Hematopoietic multipotent progenitor cell treated with erythropoietin and hydrocortisone succinate and interleukin-3 and kit ligand, for 4 days (in vitro differentiated cells): ENCODE measurements at places on chromosomes 11 and 22.

GRCh38 chr11:17579451-17579850 lies 32.4 kb downstream of the OTOG start:
- DNase-seq = no peak

- peak; percentile 61 for DNase-seq
These were observed 318.7 kb downstream of the BUD13 start for GRCh38 chr11:116454020-116454645.

DNA sequence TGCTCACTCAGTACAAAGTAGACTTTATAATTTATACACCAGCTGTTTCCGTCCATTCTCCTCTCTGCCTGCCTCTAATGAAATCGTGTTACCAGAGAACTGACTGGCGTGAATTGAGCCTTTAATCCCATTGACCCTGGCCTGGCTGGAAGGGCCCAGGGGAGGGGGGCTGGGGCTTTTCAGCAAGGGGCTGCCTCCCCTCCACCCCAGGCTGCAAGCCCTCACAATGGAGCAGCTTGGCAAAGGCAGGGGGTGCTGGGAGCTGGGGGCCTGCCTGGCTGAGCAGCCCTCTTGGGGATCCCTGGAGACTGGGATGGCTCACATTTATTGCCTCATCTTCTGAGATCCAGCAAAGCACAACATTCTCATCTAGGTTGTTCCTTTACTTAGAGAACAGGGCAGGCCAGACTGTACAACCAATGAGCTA lies 25.8 kb upstream of the LMO1 start:
- DNase-seq = no peak

- no peak for DNase-seq
These were observed 50.0 kb upstream of the ADA2 start for GRCh38 chr22:17269224-17269606.

- DNase-seq = peak; percentile 95
These were observed at the start of gene CUL5 for GRCh38 chr11:108008656-108009496. TSS of gene CUL5 (plus strand) at chr11:108008898. CDS start at chr11:108009349, 451 bp downstream.

DNA sequence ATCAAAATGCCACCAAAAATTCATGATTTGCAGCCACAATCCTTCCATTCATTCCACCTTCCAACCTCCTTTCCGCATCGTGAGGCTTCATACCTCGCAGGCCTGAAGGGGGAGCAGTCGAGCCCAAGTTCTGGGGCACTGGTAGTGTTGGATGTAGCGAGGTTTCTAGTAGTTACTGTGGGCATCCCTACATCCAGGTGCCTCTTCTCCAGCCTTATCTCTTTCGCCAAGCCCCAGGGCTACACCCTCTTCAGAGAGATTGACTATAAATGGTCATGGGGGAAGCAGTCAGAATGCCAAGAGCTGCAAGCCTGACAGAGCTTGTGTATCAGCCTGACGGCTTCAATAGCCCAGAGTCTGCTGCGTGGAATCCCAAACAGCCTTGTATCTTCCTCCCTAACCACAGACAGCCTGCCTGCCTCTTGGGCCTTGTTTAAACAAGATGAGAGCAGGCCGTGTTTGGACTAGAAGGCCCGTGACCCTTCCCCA lies 28.9 kb downstream of the CLMP start:
- peak; percentile 36 for DNase-seq

DNA sequence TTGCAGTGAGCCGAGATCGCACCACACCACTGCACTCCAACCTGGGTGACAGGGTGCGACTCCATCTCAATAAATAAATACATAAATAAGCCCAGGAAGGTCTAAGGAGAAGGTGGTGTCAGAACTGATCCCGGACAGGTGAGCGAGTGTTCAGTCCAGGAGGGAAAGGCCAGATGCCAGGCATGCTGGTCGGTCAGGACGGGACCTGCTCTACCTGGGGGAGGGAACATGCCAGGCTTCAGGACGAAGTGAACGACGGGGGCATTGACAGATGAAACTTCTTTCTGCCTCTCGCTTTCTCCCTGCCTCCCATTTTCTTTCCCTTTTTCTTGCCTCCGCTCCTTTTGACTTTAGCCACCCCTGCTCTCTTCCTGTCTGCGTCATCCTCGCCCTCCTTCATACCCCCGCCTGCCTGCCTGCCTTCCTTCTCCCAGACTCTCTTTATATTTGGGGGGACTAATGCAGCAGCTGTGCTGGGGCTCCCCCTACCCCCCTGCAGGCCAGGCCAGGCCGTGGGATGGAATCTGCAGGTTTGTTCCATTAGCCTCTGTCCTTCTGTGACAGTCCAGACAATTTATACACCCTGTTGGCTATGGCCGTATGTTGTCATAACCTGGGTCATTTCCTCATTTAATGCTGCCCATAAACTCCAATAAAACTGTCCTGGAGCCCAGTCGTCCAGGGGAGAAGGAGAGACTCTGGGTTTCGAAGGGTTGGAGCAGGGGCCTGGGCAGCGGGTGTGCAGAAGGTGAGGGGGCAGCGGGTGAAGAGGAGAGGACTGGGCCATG lies 209.2 kb upstream of the TBCEL start:
- DNase-seq = no peak

DNA sequence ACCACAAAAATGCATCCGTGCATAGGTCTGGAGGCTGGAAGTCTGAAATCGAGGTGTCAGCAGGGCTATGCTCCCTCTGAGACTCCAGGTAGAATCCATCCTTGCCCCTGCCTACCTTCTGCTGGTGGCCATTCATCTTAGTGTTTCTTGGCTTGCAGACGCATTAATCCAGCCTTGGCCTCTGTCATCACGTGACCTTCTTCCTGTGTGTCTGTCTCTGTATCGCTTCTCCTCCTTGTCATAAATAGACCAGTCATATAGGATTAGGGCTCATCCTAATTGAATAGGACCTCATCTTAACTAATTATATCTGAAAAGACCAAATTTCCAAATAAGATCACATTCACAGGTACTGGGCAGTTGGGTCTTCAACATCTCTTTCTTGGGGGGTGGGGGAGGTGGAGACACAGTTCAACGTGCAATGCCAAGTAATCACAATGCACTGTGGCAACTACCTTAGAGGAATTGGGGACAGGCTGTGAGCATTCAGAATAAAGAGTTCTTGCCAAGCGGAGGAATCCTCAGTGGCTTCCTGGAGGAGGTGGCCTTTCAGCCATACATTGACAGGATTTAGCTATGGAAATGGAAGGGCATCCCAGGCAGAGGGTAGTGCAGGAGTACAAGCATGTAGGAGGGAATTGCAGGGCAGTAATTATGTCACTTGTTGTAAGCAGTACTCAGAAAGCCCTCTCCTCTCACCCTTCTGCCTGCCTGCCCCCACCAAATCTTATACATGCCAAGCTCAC lies 96.2 kb upstream of the SYT13 start:
- DNase-seq = no peak

GRCh38 chr11:1894759-1895158 lies 3.1 kb upstream of the PRR33 start:
- DNase-seq = no peak

- DNase-seq = no peak
These were observed 460 bp upstream of the MUC5AC start for GRCh38 chr11:1157341-1157644.

DNA sequence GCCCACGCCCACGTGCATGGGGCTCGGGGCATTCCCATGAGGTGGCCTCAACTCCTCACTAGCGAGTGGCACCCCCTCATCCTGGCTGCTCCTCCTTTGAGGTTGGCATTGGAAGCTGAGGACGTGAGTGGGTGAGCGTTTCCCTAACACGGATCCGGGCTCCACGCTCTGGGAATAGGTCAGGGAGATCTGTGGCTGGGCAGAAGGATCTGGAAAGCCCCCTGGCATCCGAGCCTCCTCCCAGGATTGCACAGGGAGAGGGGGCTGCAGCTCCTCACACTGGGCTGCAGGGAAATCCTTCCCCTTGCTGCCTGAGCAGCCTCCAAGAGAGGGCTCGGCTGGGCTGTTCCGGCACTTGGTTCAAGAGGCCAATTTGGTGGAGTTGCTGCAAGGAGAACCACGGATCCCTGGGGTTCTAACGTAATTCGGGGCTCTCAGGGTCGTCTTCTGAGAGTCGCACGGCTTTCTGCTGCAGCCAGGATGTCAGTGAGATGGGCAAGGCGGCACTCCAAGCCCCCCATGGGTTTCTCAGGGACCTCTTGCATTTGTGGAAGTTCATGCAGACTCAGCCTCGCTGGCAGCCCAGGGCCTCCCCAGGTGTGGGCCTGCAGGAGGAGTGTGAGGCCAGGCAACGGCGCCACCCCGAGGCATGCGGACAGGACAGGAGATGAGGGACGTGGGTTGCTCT lies 1119.0 kb downstream of the BRD1 start:
- DNase-seq = no peak

GRCh38 chr11:89420981-89421380 lies 70.2 kb downstream of the NOX4 start:
- DNase-seq = no peak

DNA sequence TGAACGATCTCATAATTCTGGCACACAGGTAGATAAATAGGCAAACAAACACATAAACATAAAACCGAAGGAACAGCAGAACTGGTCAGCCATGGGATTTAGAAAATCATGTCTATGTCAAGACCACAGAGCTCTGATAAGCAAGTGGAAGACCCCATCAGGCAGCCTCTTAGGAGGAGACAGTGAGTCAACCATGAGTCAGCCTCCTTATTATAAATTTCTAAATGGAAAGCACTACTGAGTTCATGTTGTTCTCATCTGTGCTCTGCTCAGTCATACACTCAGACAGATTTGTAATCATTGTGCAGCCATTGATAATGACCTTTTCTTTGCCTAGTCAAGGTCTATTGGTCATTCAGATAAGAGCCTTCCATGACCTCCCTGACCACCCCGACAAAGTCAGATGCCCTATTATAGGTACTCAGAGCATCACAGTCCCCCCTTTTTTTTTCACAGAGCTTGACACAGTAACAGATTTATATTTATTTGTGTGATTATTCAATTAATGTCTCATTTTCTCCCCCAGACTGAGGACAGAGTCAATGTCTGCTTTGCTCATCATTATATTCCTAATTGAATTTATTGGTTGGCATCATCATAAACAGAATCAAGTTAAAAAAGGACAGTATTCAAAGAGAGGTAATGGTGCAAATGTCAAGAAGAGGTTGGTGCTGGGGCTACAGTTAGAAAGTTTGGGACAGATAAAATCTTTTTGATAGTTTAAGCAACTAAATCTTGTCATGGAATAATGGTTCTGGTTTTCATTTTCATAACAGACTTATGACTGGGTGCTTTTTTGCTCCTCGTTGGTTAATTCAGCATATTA lies 579.7 kb upstream of the CCDC90B start:
- no peak for DNase-seq

GRCh38 chr22:22840780-22841179 lies 46.8 kb upstream of the IGLL5 start:
- peak; percentile 44 for DNase-seq

- no peak for DNase-seq
These were observed 11.8 kb upstream of the RAPSN start for GRCh38 chr11:47460571-47461235.

- DNase-seq = no peak
These were observed 7.1 kb downstream of the GALR3 start for GRCh38 chr22:37830093-37830842.

GRCh38 chr22:33035272-33035863 lies 22.8 kb downstream of the SYN3 start:
- no peak for DNase-seq

DNA sequence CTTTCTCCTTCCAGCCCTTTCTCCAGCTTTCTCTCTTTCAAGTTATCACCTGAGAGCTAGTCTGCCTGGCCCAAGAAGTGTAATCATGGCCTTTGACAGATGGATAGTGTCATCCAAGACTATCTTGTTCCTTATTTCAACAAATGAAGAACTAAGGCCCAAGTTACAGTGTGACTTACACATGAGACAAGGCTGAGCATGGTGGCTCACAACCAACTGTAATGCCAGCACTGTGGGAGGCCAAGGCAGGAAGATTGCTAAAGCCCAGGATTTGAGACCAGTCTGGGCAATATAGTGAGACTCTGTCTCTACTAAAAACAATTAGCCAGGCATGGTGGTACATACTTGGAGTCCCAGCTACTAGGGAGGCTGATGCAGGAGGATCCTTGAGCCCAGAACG lies 3.7 kb upstream of the RANGAP1 start:
- DNase-seq = peak; percentile 30

- no peak for DNase-seq
These were observed 12.0 kb downstream of the IL18BP start for GRCh38 chr11:72010529-72011233.

DNA sequence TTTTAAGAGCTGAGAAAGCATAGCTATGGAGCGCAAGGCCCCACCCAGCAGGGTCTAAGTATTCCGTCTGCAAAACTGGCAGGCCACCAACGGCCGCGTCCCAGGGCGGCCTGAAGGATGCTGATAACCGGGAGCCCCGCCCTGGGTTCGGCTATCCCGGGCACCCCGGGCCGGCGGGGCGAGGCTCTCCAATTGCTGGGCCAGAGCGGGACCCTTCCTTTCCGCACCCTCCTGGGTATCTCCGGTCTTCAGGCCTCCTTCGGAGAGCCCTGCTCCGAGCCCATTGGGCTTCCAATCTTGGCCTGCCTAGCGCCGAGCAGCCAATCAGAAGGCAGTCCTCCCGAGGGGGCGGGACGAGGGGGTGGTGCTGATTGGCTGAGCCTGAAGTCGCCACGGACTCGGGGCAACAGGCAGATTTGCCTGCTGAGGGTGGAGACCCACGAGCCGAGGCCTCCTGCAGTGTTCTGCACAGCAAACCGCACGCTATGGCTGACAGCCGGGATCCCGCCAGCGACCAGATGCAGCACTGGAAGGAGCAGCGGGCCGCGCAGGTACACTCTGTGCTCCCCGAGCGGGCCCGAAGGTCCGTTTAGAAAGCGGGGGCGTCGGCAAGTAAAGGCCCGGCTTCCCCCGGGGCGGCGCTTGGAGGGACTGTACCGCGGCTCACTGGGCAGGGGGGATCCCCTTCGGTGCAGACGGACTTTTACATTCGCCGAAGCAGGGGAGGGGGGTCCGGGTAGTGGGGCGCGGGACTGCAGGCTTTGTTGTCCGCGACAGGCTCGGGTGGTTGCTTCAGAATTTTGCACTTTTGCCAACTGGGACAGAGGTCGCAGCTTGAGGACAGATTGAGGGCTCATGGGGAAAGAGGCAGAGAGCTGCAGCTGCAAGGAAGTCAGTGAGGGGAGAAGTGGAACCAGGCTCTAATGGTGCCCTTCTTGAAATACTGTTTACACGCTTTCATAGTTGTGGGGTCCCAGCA lies at the start of gene CAT:
Gene CAT, plus strand, starts transcription at position 406 of the 979 bp plus-strand sequence. Its CDS starts 80 bp downstream, at position 486.
- peak; percentile 100 for DNase-seq

- DNase-seq = peak; percentile 51
These were observed 825 bp downstream of the PTPMT1 start for GRCh38 chr11:47566149-47566698.

DNA sequence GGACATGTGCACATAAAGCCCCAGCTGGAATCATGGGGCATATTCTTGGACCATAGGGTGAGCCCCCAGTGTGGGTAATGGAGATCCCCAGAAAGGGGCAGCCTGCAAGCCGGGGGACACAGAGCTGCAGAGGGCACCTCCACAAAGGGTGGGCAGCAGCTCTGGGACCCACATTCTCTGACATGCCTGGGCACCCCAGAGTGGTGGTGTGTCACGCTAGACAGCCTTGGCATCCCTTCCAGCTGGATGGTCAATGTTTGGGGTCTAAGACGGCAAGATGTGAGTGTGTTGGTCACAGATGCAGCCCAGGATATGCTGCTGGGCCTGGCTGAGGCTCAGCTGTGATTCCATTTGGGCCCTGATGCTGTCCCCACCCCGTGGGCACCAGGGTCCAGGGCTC lies 9.7 kb downstream of the ADORA2A start:
- no peak for DNase-seq
